Sigmoid colon (tissue), 7 donors: ENCODE measurements at places on chromosomes 16 and 17. TPM values are rescaled to one million over a fixed set of nuclear protein-coding genes. Genes with fewer than 3 reads are reported as not detected.

KRT24 gene
- not detected for total RNA-seq

UNC13D gene
- total RNA-seq, result 4.3 TPM

KRTAP4-6 gene
- not detected for total RNA-seq

DNAH3 gene
- not detected for total RNA-seq

RHBDL3 gene
- total RNA-seq, result 0.82 TPM

GSDMA gene
- total RNA-seq, result not detected

KRTAP2-3 gene
- total RNA-seq, result not detected

MYH1 gene
- total RNA-seq, result not detected

AXIN2 gene
- total RNA-seq, result 15.3 TPM

INCA1 gene
- 0.99 TPM for total RNA-seq

NTN1 gene
- total RNA-seq, result 15.5 TPM

KRTAP4-4 gene
- not detected for total RNA-seq

TMEM92 gene
- not detected for total RNA-seq

IL34 gene
- total RNA-seq, result 5.4 TPM

CLDN9 gene
- total RNA-seq, result not detected

ZNF624 gene
- total RNA-seq, result 4.4 TPM

VASN gene
- total RNA-seq, result 9.3 TPM

PKMYT1 gene
- not detected for total RNA-seq

TP53TG3 gene
- not detected for total RNA-seq

TP53TG3B gene
- not detected for total RNA-seq
